ENCODE measurements at places on chromosomes 4 and X. TPM values are rescaled to one million over a fixed set of nuclear protein-coding genes. Genes with fewer than 3 reads are reported as not detected.

Gene DKK2
- 5.7 TPM for polyA plus RNA-seq

Gene SORBS2
- polyA plus RNA-seq, result 83.5 TPM

Gene CD38
- polyA plus RNA-seq, result 8.2 TPM

Gene TEX11
- polyA plus RNA-seq, result 0.08 TPM

Gene GPR82
- polyA plus RNA-seq, result 0.10 TPM

Gene AFM
- not detected for polyA plus RNA-seq

Gene NLGN4X
- polyA plus RNA-seq, result 51.6 TPM

Gene AFF2
- 23.1 TPM for polyA plus RNA-seq

Gene SSX2
- polyA plus RNA-seq, result not detected

Gene PAGE3
- polyA plus RNA-seq, result not detected

Gene C4orf54
- 0.05 TPM for polyA plus RNA-seq

Gene PABPC4L
- 1.5 TPM for polyA plus RNA-seq

Gene CCKAR
- 1.0 TPM for polyA plus RNA-seq

Gene LEF1
- 27.4 TPM for polyA plus RNA-seq

Gene ARHGAP6
- polyA plus RNA-seq, result 3.8 TPM

Gene FAM114A1
- polyA plus RNA-seq, result 16.2 TPM

Gene CSAG1
- not detected for polyA plus RNA-seq

Gene SPANXA2
- polyA plus RNA-seq, result not detected

Gene HMGN5
- polyA plus RNA-seq, result 26.7 TPM

Gene TMEM154
- polyA plus RNA-seq, result 0.56 TPM

Gene GAGE1
- not detected for polyA plus RNA-seq

Gene NRK
- polyA plus RNA-seq, result 1.1 TPM

Gene DCAF8L2
- polyA plus RNA-seq, result not detected

Gene SPANXN4
- not detected for polyA plus RNA-seq

Data from spinal cord (tissue), 10 donors.